CD14-positive monocyte (primary cell): ENCODE measurements at places on chromosomes 5 and 9. TPM values are rescaled to one million over a fixed set of nuclear protein-coding genes. Genes with fewer than 3 reads are reported as not detected.

Gene LCN1
- polyA plus RNA-seq, result not detected in 2 replicates

Gene ZDHHC11
- polyA plus RNA-seq, result 0.93 and 1.8 TPM in 2 replicates

Gene FAM151B
- polyA plus RNA-seq, result 3.2 TPM

Gene RAB3C
- polyA plus RNA-seq, result not detected

Gene ANKDD1B
- polyA plus RNA-seq, result 0.14 and 0.32 TPM in 2 replicates

Gene IGFBPL1
- not detected for polyA plus RNA-seq

Gene CDH6
- polyA plus RNA-seq, result not detected in 2 replicates

Gene SAPCD2
- polyA plus RNA-seq, result 3.1 TPM

Gene PROB1
- polyA plus RNA-seq, result 0.05 and 0.10 TPM in 2 replicates

DNA sequence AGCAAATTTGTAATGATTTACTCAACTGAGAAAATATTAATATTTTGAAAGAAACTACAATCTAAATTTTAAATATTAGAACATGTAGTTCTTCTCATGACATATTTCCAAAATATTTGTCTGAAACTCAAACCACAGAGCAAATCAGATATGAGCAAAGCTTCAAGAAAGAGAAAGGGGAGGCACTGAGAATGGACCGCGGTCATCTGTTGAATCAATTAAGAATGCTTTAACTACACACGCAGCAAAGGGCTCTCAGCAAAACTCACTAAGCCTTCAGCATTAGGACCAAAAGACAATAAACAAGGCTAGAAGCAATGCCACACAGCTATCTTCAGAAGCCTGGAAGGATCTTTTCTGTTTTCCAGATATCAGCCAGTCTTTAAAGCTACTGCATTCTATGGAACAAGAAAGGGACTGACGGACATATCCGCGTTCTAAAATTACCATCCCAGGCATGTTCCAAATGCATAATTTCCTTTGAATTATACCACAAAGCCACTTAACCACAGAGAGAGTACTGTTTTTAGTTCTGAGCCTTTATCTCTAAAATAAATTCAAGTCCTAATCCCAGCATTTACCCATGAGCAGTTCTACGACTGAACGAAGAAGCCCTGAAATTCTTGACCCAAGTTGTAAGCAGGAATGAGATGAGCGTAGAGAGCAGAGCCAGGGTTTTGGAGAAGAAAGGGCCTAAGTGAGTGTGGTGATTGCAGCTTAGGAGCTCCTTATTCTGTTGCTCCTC, 513.5 kb downstream of the AGTPBP1 start:
- no peaks in the 10 kb centered on the region for H3K36me3 ChIP-seq
- no peak overlapping the region for H3K4me3 ChIP-seq
- H3K27ac ChIP-seq, result no peak overlapping the region
- H3K4me1 ChIP-seq, result no peaks in the 10 kb centered on the region
- no peaks in the 10 kb centered on the region for H3K27me3 ChIP-seq

GRCh38 chr5:154179846-154180710, 10.5 kb upstream of the GALNT10 start:
- no peak overlapping the region for H3K4me3 ChIP-seq
- no peaks in the 10 kb centered on the region for H3K4me1 ChIP-seq
- H3K27ac ChIP-seq, result no peak overlapping the region
- DNase-seq, result peak; percentile 64
- H3K27me3 ChIP-seq, result no peaks in the 10 kb centered on the region

DNA sequence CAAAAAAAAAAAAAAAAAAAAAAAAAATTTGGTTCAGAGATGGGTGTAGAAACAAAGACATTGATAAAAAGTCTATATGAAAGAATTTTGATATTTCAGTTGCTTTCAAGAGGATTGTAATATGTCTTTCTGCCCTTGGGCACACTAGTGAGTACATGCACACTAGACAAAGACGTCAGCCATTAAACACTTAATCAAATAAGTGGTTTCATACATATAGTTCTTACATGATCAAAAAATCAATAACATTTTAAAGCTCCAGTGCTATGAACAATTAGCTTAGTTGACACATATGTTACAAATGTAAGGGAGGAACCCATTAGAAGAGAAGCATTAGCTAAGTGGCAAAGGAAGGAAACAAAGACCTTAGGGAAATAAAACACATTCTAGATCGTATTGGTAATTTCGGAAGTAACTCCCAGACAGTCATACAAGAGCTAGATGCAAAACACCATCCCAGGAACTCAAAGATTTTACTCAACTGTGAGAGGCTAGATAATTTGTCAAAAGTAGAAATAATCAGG, 84.5 kb upstream of the MAN2A1 start:
- H3K4me3 ChIP-seq, result no peak overlapping the region
- no peaks in the 10 kb centered on the region for H3K4me1 ChIP-seq
- no peak for DNase-seq
- H3K27me3 ChIP-seq, result no peaks in the 10 kb centered on the region
- H3K36me3 ChIP-seq, result no peaks in the 10 kb centered on the region
- no peak overlapping the region for H3K27ac ChIP-seq

GRCh38 chr9:35792024-35792813, 828 bp downstream of the NPR2 start:
- H3K27ac ChIP-seq, result no peak overlapping the region
- no peak overlapping the region for H3K4me3 ChIP-seq
- H3K4me1 ChIP-seq, result no peaks in the 10 kb centered on the region
- H3K36me3 ChIP-seq, result no peaks in the 10 kb centered on the region

DNA sequence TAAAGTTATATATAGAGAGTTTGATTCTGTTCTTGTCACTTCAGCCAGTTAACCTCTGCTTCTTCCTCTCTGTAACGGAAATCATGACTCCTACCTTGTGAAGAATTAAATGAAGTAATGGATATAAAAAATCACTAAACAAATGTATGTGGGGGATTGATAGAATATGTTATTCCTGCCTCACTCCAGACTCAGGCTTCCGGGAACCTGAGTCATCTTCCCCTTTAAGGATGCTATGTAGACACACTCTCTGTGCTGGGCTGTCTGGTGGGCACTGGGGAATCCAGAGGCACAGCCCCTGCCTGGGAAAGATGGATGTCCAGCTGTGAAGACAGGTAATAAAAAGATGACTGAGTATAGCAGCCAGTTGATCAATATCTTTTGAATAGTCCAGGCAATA, 77.4 kb downstream of the ZNF618 start:
- DNase-seq, result no peak
- no peaks in the 10 kb centered on the region for H3K27me3 ChIP-seq
- H3K27ac ChIP-seq, result no peak overlapping the region
- no peak overlapping the region for H3K4me3 ChIP-seq

GRCh38 chr9:109907400-109907799, 127.4 kb downstream of the PALM2AKAP2 start:
- no peak for DNase-seq
- H3K27me3 ChIP-seq, result no peaks in the 10 kb centered on the region
- no peak overlapping the region for H3K4me3 ChIP-seq
- H3K4me1 ChIP-seq, result no peaks in the 10 kb centered on the region
- H3K27ac ChIP-seq, result no peak overlapping the region

DNA sequence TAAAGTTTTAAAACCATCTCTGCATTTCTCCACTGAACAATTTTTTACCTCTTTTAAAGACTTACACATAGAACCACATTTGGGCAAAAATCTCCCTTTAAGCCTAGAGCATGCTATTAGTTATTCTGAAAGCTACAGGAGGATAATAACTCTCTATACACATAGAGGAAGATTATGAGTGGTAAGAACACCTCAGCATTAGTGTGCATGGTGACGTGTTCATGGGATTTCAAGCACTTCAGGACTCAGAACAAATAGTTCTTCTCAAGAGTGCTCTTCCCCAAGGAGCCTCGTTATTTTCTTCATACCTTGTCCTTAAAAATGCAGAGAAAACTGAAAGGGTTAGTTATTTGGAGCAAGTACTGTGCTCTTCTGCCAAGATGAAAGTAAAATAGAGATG, 256.9 kb upstream of the TUSC1 start:
- no peaks in the 10 kb centered on the region for H3K36me3 ChIP-seq
- no peak for DNase-seq
- H3K27me3 ChIP-seq, result no peaks in the 10 kb centered on the region
- no peak overlapping the region for H3K4me3 ChIP-seq

GRCh38 chr5:109028608-109029299, 281.1 kb downstream of the FER start:
- H3K27ac ChIP-seq, result no peak overlapping the region
- no peak for DNase-seq
- peaks cover 6% of the 10 kb centered on the region for H3K36me3 ChIP-seq
- H3K4me1 ChIP-seq, result no peaks in the 10 kb centered on the region
- no peaks in the 10 kb centered on the region for H3K27me3 ChIP-seq
- no peak overlapping the region for H3K4me3 ChIP-seq

GRCh38 chr5:94181895-94182294, 436.5 kb downstream of the KIAA0825 start:
- H3K27ac ChIP-seq, result no peak overlapping the region
- H3K36me3 ChIP-seq, result no peaks in the 10 kb centered on the region
- no peak overlapping the region for H3K4me3 ChIP-seq

GRCh38 chr5:5288201-5288600, 134.3 kb upstream of the ICE1 start:
- no peak for DNase-seq
- no peak overlapping the region for H3K4me3 ChIP-seq
- H3K4me1 ChIP-seq, result no peaks in the 10 kb centered on the region
- H3K27ac ChIP-seq, result no peak overlapping the region
- no peaks in the 10 kb centered on the region for H3K27me3 ChIP-seq

GRCh38 chr9:93677048-93677571, 100.7 kb downstream of the PHF2 start:
- H3K4me1 ChIP-seq, result no peaks in the 10 kb centered on the region
- DNase-seq, result no peak
- H3K27ac ChIP-seq, result no peak overlapping the region
- H3K36me3 ChIP-seq, result peaks cover 63% of the 10 kb centered on the region
- no peaks in the 10 kb centered on the region for H3K27me3 ChIP-seq
- no peak overlapping the region for H3K4me3 ChIP-seq

DNA sequence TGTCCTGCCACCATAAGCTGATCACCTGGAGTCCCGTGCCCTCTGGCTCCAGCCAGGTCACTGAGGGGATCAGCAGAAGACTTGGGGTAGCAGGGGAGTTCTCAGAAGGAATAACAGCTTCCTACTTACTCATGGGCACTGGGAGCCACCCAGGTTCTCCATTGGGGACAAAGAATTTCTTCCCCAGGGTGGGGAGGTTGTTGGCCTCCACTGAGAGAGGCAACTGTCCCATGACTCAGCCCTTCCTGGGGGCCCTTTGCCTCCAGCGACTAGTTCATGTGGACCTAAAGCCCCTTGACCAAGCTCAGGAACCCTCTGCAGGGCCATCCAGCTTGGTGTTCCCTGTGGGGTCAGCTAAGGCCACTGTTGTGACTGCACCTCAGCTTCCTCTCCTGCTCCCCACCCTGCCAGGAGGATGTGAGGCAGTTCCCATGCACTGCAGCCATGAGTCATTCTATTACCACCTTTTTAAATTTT, 175.0 kb downstream of the AUH start:
- H3K27ac ChIP-seq, result no peak overlapping the region
- H3K4me3 ChIP-seq, result no peak overlapping the region
- no peaks in the 10 kb centered on the region for H3K36me3 ChIP-seq

- H3K4me1 ChIP-seq, result no peaks in the 10 kb centered on the region
- H3K27ac ChIP-seq, result no peak overlapping the region
Measured at GRCh38 chr5:81212211-81212751, 20.8 kb upstream of the CKMT2 start.

- no peaks in the 10 kb centered on the region for H3K27me3 ChIP-seq
- no peak overlapping the region for H3K4me3 ChIP-seq
- DNase-seq, result no peak
- H3K4me1 ChIP-seq, result no peaks in the 10 kb centered on the region
- no peak overlapping the region for H3K27ac ChIP-seq
Measured at GRCh38 chr9:106880863-106881262, 17.9 kb downstream of the ZNF462 start.

DNA sequence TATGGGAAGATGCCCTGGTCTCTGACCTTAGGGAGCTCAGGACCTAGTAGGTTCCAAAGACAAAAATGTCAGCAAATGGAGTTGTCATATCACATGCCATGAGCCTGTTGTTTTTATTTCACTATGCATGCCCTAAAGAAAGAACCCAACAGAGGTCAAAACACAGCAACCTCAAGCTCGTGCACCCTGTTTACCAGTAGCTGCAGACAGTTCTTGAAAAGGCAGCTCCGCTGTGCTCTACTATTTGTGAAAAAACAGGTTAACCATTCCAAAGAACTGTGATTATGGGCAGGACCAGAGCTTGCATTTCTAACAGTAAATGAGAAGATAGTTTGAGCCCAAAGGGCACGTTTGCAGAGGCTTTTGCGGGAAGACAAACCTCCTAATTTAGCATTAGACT, 22.8 kb downstream of the ITK start:
- no peak for DNase-seq
- H3K36me3 ChIP-seq, result no peaks in the 10 kb centered on the region
- H3K4me3 ChIP-seq, result no peak overlapping the region
- H3K4me1 ChIP-seq, result no peaks in the 10 kb centered on the region
- H3K27me3 ChIP-seq, result no peaks in the 10 kb centered on the region
- no peak overlapping the region for H3K27ac ChIP-seq

DNA sequence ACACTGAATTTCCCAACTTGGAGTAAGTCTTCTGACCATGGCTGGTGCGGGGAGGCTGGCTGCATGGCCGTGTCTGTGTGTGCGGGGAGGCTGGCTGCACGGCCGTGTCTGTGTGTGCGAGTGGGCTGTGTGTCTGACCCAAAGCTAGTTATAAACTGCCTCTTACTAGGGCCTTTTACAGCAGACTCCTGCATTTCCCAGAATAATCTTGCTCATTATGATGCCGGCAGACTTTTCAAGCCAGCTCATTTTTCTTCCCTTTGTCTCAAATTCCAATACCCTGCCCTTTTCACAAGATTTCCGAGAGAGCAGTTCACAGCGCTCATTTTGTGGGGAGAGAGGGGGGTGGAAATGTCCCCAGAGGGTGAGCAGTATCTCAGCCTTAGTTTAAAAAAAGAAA, 470.7 kb upstream of the BRINP1 start:
- H3K36me3 ChIP-seq, result no peaks in the 10 kb centered on the region
- H3K4me1 ChIP-seq, result no peaks in the 10 kb centered on the region
- no peak for DNase-seq
- H3K27ac ChIP-seq, result no peak overlapping the region
- no peaks in the 10 kb centered on the region for H3K27me3 ChIP-seq

DNA sequence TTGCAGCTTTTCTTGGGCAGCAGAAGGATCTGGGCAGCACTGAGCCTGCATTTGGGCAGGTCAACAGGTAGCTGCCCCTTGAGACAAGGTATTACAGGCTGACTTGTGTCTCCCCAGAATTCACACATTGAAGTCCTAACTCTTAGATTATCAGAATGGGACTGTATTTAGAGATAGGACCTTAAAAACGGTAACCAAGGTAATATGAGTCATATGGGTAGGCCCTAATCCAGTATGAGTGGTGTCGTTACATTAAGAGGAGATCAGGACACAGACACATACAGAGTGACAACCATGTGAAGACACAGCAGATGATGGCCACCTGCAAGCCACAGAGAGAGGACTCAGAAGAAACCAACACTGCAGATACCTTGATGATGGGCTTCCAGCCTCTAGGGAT, 3.2 kb downstream of the C1QTNF2 start:
- H3K27ac ChIP-seq, result no peak overlapping the region
- H3K4me3 ChIP-seq, result no peak overlapping the region
- H3K36me3 ChIP-seq, result no peaks in the 10 kb centered on the region
- peaks cover 8% of the 10 kb centered on the region for H3K4me1 ChIP-seq
- DNase-seq, result no peak

- H3K36me3 ChIP-seq, result no peaks in the 10 kb centered on the region
- no peak for DNase-seq
- H3K27me3 ChIP-seq, result no peaks in the 10 kb centered on the region
- no peak overlapping the region for H3K27ac ChIP-seq
Measured at GRCh38 chr5:32692036-32692746, 18.9 kb upstream of the NPR3 start.
